Pulmonary artery endothelial cell (primary cell): ENCODE measurements at places on chromosomes 3 and 15. TPM values are rescaled to one million over a fixed set of nuclear protein-coding genes. Genes with fewer than 3 reads are reported as not detected.

Gene SI
- total RNA-seq, result not detected in 2 replicates

Gene UBA5
- total RNA-seq, result 34.0 and 62.7 TPM in 2 replicates

Gene INTS14
- total RNA-seq, result 32.2 and 43.5 TPM in 2 replicates

Gene PCCB
- 49.2 and 75.8 TPM in 2 replicates for total RNA-seq
